CD8-positive, alpha-beta memory T cell (primary cell): ENCODE measurements at places on chromosomes 3 and 15. TPM values are rescaled to one million over a fixed set of nuclear protein-coding genes. Genes with fewer than 3 reads are reported as not detected.

Gene DPPA2
- total RNA-seq, result not detected

Gene TUSC7
- total RNA-seq, result not detected

Gene TRPM1
- total RNA-seq, result not detected

Gene GHRL
- total RNA-seq, result not detected
